ENCODE measurements at places on chromosomes 3 and 15. TPM values are rescaled to one million over a fixed set of nuclear protein-coding genes. Genes with fewer than 3 reads are reported as not detected.

SEMA3G gene
- under 0.01 TPM for total RNA-seq

FSTL1 gene
- 957 TPM for total RNA-seq

TRIM42 gene
- not detected for total RNA-seq

CHST13 gene
- not detected for total RNA-seq

CNOT10 gene
- total RNA-seq = 26.9 TPM

GREM1 gene
- 264 TPM for total RNA-seq

P3H2 gene
- 14.4 TPM for total RNA-seq

TGM4 gene
- not detected for total RNA-seq

TRPC1 gene
- total RNA-seq = 27.2 TPM

OR5K2 gene
- not detected for total RNA-seq

CYP8B1 gene
- total RNA-seq = not detected

LMAN1L gene
- not detected for total RNA-seq

PDIA3 gene
- total RNA-seq = 140 TPM

DLEC1 gene
- under 0.01 TPM for total RNA-seq

SLC27A2 gene
- total RNA-seq = not detected

GOLGA8M gene
- total RNA-seq = not detected

RBM6 gene
- total RNA-seq = 48.4 TPM

FBXW12 gene
- not detected for total RNA-seq

CPLX3 gene
- not detected for total RNA-seq

ARGFX gene
- not detected for total RNA-seq

PRRT3 gene
- 2.6 TPM for total RNA-seq

CILP gene
- not detected for total RNA-seq

SLC24A5 gene
- total RNA-seq = not detected
